ENCODE measurements at places on chromosomes 7 and 10. TPM values are rescaled to one million over a fixed set of nuclear protein-coding genes. Genes with fewer than 3 reads are reported as not detected.

WIPF3 gene
- total RNA-seq = 4.7 TPM

PNLIPRP2 gene
- total RNA-seq = not detected

MMRN2 gene
- total RNA-seq = 8.6 TPM

GHRHR gene
- total RNA-seq = not detected

SLC35B4 gene
- 8.6 TPM for total RNA-seq

TMEM196 gene
- total RNA-seq = 1.4 TPM

UPK3B gene
- total RNA-seq = 0.71 TPM

REPIN1 gene
- total RNA-seq = 63.7 TPM

ADRB1 gene
- 5.0 TPM for total RNA-seq

PPP1R9A gene
- total RNA-seq = 43.5 TPM

CASP7 gene
- total RNA-seq = 11.4 TPM

TMEM130 gene
- 3.0 TPM for total RNA-seq

- peak; percentile 52 for DNase-seq
Observed at GRCh38 chr7:311796-312195, 21.8 kb downstream of the FOXL3 start.

DNA sequence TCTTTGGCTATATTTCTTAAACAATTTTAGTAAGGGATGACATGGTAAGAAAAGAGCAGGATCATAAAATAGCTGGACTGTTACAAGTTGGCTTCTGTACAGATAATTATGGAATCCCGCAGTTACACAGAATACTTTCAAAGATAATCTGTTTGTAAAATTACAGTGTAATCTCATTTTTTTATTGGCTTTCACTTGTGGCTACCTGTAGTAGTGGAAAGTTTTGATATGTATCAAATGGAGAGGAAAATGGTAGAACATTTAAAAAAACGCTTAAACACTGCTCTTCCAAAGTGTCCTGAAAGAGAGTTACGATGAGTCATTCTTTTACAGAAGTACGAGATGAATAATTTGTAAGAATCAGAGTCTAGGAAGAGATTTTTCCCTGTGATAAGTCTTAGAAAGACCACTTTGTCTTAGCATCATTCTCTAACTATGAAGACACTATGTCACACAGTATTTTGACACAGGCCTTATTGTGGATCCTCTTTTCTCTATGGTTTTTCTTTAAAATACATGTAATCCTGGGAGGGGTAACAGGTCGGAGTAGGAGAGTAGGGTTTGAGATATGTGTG lies 215.0 kb upstream of the DKK1 start:
- no peak for DNase-seq

- no peak for DNase-seq
Observed at GRCh38 chr7:106260136-106260561, 24.6 kb downstream of the NAMPT start.

DNA sequence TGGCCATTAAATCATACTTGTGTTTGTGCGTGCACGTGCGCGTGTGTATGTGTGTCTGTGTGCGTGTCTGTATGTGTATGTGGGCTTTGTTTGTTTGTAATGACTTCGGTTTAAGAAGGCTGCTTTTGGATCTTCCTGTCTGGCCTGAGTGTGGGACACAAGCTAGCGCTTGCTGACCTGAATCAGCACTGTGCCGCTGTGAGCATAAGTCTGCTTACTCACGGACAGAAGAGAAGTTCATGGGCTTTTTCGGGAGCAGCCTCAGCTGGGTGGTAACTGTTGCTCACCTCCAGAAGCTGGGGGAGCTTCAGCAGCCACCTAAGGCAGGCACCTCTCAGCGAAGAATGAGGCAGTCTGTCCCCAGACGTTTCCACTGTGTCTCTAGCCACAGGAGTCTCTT lies 56.1 kb upstream of the TRUB1 start:
- no peak for DNase-seq

GRCh38 chr7:134368851-134369544 lies 52.3 kb upstream of the SLC35B4 start:
- DNase-seq = no peak

DNA sequence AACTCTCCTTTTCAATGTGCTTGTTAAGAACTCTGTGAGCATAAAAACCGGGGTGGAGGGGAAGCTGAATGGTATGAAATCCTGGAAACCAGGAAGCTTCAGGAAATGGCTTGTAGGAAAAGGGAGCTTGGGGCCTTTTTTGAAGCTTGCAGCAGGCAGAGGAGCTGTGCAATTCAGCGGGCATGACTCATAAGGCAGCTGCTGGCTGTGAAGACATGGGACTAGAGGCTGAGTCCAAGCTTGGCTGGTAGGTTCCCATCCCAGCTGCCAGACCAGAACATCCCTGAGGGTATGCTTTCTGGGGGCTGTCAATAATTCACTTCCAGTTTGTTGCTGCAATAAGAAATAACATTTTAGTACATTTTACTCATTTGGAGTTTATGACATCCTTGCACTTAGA lies 36.8 kb upstream of the CDC14C start:
- no peak for DNase-seq

DNA sequence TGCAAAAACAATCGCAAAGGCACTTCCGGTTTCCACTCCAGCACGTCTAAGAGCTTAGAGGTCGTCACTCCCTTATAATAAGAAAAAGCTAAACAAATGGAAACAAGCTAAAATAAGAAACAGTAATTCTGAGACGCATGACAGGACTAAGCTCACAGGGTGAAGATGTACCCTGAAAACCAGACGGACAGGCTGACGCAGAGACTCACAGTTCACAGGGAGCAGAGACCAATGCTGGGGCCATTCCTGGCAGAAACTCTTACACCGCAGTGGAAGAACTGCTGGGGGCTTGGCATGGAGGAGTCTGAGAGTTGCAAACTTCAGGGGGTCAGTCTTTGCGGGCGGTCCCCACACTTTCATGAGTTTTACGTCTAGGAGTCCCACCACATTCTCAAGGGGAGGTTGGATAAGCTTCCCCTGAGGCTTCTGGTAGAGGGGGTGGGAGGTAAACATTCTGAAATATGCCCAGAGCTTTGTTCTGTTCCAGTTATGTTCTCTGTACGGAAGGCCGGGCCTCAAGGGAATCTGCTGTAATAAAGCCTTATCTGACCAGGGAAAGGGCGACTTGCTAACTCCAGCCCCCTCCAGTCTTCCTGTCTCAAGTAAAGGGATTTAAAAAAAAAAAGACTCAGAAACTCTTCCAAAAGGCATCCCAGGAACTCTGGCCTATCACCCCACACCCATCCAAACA lies 47.8 kb downstream of the BRI3 start:
- no peak for DNase-seq

DNA sequence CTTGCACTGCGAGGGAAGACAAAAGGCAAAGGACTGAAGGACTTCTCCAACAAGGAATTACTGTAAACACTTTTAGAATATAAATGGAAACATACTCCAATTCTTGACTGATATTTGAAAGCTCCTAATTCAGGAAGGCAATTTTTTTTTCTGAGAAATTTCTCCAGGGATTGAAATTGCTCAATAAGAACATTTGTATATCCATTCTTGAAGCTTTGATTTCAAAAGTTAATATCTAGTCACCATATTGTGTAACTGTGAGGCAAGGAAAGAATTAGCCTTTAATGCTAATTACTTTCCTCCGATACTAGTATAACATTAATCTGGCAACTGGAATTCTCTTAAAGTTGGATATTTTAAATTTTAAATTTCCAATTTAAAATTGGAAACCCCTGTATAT lies 188.4 kb upstream of the COL1A2 start:
- no peak for DNase-seq

DNA sequence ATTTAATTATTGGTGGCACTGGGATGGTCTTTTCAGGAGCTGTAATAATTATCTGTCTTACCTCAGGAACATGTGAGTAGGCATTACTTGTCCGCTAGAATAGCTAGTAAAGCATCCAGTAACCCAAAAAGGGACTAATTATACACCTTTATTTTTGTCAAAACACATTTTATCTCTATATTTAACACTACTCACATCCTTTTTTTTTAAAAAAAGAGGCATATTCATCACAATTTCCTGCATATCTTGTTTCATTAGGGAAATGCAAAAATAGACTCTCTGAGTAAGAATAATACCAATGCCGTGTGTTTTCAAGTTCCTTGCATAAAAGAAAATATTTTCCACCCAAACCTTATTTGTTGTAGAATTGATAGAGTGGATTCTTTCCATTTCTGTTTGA lies 99.5 kb downstream of the VTI1A start:
- DNase-seq = no peak

- no peak for DNase-seq
Observed at GRCh38 chr10:32318476-32318896, 28.5 kb downstream of the EPC1 start.

DNA sequence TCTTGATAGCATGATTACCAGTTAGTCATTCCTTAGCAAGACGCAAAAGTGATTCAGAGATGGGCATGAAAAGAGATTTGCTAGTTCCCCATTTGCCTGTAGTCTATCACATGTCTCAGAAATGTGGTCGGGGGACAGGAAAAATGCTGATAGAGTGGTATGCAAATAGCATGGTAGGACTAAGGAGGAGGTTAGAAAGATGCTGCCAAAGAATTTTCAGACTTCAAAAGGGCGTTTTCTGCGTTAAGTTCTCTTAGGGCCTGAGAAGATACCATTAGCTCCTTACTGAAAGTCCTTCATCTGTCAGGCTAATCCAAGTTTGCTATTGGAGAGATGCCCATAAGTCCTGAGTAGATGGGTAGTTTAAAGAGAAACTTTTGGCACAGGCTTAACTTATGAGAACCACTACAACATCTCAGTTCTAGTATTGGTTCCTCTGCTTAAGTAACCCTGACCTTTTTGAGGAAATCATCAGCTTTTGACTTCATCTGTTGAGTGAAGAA lies 2.7 kb downstream of the CALD1 start:
- no peak for DNase-seq

DNA sequence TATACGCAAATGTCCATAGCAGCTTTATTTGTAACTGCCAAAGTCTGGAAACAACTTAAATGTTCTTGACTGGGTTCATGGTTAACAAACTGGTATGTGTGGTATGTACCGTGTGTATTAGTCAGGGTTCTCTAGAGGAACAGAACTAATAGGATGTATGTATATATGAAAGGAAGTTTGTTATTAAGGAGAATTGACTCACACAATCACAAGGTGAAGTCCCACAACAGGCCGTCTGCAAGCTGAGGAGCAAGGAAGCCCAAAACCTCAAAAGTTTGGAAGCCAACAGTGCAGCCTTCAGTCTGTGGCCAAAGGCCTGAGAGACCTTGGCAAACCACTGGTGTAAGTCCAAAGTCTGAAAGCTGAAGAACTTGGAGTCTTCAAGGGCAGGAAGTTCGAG lies 66.8 kb downstream of the TMEM168 start:
- DNase-seq = no peak

GRCh38 chr7:8362723-8363369 lies 70.6 kb upstream of the NXPH1 start:
- no peak for DNase-seq

GRCh38 chr7:156309016-156309620 lies 331.5 kb upstream of the RNF32 start:
- DNase-seq = no peak

DNA sequence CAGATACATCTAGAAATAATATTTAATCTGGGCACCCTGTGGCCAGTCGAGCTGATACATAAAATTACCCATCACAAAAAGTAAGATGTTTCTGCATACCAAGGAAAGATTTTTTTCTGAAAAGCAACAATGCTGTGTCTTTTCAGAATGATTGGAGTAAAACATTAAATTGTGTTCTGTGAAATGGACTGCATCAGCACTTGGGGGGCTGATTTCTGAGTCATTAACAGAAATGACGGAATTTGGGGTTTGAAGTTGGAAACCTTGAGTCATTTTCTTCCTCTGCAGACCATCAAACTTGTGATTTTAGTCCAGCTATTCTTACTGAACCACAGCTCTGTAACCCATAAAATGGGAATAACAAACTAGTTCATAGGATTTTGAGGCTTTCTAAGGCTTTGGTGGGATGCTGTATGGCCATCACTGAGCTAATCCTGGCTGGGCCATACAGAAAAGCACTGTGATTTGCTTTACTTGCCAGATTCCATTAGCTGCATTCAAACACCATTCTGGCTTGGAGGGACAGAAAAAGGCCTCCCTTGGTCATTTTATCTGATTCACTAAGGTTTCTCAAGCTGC lies 739.4 kb upstream of the IGFBP3 start:
- DNase-seq = no peak

DNA sequence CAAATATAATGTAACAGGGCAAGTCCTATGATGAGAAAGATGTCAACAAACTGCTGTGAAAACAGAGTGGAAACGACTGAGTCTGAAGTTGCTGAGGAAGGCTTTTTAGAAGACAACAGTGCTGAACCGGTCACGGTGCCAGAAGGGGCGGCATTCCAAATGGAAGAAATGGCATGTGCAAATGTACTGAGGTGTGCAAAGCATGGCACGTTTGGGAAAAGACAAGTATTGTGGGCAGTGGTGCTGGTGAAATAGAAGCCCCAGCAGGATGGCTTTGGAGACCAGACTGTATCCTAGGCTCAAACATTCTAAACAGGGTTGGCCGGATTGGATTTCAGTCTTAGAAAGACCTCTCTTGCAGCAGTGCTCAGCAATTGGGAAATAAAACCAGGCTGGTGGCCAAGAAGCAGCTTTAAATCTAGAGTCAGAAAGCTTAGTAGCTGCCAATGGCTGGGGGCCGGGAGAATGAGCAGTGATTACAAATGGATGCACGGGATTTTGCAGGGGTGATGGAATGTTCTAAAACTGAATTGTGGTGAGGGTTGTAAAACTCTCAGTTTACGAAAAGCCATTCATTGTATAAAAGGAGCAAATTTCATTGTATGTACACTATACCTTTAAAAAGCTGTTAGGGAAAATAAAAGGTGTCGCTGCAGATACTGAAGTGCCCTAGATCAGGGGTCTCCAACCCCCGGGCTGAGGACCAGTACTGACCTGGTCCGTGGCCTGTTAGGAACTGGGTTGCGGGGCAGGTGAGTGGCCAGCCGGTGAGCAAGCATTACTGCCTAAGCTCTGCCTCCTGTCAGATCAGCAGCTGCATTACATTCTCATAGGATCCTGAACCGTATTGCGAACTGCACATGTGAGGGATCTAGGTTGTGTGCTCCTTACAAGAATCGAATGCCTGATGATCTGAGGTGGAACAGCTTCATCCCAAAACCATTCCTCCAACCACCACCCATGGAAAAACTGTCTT lies 141.6 kb downstream of the HIBADH start:
- DNase-seq = peak; percentile 78

DNA sequence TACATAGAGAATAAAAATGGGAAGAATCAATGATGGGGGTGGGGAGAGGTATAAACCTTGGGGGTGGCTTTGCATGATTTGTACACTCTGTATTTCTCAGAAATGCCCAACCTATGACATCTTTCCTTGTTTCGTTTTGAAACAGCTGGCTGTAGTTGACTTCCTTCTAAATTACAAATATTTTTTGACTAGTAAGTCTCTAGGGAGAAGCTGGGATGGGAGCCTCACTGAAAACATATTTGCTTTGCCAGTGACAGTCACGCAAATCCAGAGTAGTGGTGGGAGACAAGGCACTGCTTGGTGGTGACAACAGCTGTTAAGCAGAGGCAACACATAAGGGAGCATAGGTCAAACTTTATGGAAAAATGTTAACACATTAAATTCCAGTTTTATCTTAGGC lies 440.5 kb downstream of the SEMA3D start:
- DNase-seq = no peak

DNA sequence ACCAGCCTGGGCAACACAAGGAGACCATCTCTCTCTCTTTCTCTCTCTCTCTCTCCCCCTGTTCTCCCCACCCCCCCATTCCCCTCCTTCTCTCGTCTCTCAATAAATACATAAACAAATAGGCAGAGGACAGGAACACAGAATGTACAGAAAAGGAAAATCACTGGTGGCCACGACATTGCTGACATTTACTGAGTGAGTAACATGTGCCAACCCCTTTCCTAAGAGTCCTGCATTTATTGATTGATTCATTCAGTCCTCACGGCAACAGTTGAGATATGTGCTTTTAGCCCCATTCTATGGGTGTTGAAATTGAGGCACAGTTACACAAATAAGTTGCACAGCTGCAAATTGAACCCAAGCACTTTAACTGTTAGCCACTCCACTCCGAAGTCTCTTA lies 114.3 kb upstream of the SAMD8 start:
- DNase-seq = no peak

All from sigmoid colon (tissue), 7 donors.